ENCODE measurements at places on chromosomes 5 and 9. TPM values are rescaled to one million over a fixed set of nuclear protein-coding genes. Genes with fewer than 3 reads are reported as not detected.

DNA sequence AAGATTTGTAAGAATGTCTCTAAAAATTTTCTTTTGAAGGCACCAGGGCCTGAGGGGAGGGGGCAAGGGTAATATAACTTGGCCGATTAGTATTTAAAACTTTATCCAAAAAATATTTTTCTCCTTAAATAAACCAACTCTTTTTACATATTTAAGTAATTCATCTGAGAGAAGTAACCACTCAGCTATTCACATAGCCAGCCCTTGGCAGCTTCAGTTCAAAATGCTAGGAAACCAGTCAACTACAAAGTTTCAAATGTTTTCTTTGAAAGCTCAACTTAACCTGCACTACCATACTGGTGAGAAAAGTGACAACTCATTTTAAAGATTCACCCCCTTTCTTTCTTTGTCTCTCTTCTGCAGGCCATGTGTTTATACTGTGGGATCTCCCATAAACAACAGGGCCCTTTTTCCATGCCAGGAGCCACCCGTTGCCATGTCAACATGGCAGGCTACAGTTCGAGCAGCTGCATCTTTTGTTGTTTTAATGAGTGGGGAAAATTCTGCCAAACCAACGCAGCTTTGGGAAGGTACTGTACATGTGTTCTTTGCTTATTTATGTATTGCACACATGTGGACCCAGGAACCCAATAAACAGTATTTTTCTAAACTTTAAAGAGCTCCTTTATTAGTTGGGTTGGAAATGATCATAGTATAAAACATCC lies 46.3 kb downstream of the AOPEP start:
- DNase-seq: no peak

BARX1 gene
- not detected for total RNA-seq

TMEM215 gene
- not detected for total RNA-seq

PPIC gene
- total RNA-seq: 84.8 TPM

MOB3B gene
- total RNA-seq: 39.6 TPM

GABRA6 gene
- not detected for total RNA-seq

FCN2 gene
- not detected for total RNA-seq

SH2D3C gene
- 3.5 TPM for total RNA-seq

DNA sequence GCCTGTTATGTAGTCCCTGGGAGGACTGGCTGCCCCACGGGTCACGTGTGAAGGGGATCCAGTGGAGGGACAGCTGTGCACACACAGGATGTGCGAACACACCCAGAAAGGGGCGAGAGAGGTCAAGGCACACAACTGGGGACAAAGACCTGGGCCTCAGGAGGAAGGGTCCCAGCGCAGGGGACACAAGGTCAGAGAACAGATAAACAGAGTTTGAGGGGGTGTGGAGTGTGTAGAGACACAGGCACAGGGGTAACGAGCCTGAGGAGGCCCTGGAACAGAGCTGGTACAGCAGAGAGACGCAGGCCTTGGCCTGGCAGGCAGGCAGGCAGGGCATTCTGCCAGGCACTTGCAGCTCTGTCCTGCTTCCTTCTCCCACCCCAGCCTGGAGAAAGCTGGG lies 14.8 kb upstream of the PSMD5 start:
- no peak for DNase-seq

DNA sequence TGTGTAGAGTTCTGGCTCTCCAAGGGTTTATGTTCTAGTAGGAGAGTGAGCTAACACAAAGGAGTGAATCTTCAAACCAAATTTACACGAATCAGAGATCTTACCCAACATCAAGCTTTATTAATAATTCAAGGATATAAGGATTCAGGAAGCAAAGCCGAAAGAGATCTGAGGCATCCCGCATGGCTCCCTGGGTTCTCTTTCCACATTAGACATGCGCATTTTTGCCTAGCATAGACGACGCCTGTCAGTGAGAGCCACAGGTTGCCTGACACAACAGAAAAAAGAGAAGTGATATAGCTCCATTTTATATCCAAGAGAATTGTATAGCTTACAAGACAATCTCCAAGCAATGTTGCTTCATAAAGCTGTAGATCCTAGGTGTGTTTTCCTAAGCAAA lies 52.6 kb downstream of the ESM1 start:
- no peak for DNase-seq

- peak; percentile 70 for DNase-seq
These were observed 7.9 kb downstream of the GABRP start for GRCh38 chr5:170791325-170791954.

DNA sequence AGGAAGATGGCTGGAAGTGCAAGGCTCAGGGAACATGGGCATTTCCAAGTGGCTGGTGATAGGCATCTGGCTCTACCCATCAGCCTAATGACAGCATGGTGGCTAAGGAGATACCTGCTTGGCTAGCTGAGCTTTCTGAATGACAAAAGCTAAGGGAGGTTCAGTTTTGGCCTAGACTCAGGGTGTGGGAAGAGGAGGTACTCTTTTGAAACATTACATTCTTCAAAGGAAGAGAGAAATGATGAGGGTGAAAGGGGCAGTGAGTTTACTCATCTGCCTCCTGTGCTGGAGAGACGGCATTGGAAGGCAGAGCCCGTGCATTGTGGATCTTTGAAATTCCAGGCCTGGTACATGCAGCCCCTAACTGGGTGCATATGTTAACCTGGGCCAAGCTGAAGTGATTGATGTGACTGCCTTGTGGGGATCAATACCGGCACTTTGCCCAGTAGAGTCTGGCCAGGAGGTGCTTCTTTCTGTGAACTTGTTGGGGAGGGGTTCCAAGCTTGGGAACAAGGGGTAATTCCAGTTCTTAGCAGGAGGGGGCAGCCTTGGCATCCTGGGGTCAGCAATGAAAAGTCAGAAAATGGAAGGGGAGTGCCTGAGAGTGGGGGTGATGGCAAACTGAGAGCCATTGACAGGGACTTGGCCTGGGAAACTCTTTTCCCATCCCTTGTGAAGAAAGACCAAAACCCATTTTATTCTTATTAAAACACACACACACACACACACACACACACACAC lies 108.6 kb downstream of the ACER2 start:
- no peak for DNase-seq

- no peak for DNase-seq
These were observed 16.2 kb downstream of the PHF2 start for GRCh38 chr9:93592643-93593021.

DNA sequence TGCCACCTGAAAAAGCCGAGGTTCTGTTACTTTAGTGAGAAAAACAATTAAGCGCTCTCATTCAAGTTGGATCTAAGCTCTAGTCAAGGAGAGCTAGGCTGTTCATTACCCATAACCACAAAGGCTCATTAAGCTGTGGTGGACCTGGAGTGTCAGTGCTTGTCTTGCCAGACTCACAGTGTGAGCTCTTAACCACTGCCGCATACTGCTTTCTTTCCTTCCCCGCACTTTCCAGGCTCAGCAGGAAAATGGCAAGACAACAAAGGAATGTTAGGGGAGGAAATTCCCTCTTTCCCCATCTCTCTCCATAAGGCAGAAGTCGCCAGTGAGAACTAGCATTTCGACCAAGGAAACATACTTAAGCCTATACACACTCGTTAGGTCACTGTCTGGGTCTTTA lies 467.3 kb downstream of the ENC1 start:
- no peak for DNase-seq

FSD1L gene
- total RNA-seq: 6.0 TPM

GABRP gene
- not detected for total RNA-seq

DNA sequence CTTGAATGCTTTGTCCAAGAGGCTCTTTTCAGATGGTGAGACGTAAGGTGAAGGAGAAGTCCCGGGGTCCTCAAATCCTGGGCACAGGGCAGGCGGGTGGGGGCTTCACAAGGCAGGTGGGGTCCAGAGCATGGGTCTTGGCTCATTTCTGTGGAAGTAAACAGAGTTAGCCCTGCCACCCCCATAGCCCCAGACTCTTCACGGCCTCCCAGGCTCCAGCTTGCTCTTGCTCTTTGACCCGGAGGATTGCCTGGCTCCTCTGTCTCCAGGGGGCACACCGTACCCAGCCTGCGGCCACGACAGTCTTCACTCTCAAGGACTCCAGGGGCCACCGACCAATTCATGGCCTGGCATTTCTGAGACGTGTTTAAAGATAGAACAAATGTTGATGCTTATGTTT lies 28.8 kb upstream of the POMT1 start:
- DNase-seq: no peak

GRCh38 chr5:7706256-7706655 lies 144.7 kb downstream of the CFAP90 start:
- DNase-seq: no peak

TLX3 gene
- total RNA-seq: not detected

- DNase-seq: no peak
These were observed 61.2 kb upstream of the ZFR start for GRCh38 chr5:32505756-32506155.

CNTFR gene
- 1.8 TPM for total RNA-seq

DNA sequence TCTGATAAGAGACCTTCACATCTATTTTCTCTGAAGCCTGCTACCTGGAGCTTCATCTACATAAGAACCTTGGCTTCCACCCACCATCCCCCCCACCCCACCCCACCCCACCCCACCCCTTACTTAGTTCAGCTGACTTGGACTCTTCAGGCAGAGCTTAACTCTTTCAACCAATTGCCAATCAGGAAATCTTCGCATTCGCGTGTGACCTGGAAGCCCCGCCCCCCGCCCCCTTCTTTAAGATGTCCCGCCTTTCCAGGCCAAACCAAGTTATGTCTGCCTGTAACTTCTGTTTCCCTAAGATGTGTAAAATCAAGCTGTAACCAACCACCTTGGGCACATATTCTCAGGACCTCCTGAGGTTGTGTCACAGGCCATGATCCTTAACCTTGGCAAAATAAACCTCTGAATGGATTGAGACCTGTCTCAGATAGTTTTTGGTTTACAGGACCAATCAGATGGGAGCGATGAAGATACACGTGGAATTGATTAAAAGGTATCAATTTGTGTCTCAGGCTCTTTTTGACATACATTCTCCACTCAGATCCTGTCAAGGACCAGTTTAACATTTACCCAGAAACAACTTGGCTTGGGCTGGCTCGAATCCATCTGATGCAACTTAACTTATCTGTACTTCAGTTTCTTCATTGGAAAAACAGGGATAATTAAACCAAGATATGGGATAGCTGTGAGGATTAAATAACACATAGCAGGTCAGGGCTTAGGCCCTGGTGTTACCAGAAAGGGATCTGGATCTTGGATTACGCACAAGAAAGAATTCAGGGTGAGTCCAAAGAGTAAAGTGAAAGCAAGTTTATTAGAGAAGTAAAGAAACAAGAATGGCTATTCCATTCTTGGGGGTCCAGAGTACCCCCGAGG lies 43.6 kb downstream of the GALNT12 start:
- DNase-seq: no peak

SLC6A19 gene
- 0.67 TPM for total RNA-seq

- DNase-seq: no peak
These were observed 17.8 kb upstream of the SLC25A51 start for GRCh38 chr9:37921546-37922300.

FAM13B gene
- total RNA-seq: 17.5 TPM

- no peak for DNase-seq
These were observed 607.9 kb upstream of the TLE4 start for GRCh38 chr9:78963911-78964310.

- DNase-seq: no peak
These were observed 356.1 kb downstream of the NTRK2 start for GRCh38 chr9:85025638-85026037.

DNA sequence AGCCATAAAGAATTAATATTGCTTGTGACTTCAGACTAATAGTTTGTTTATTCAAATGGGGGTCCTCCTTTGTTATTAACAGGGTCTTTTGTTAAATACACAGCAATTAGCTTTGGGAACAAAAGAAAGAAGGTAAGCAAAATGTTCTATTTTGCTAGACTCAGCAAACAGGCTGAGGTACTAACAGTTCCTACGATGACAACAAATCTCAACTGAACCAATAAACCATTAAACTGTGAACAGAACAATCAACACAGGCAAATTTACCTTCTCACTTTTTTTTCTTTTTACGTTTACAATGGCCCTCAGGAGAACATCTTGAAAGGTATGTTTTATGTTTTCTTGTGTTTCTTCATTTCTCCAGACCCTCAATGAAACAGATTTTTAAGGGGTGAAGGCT lies 207.2 kb downstream of the NFIB start:
- no peak for DNase-seq

DNA sequence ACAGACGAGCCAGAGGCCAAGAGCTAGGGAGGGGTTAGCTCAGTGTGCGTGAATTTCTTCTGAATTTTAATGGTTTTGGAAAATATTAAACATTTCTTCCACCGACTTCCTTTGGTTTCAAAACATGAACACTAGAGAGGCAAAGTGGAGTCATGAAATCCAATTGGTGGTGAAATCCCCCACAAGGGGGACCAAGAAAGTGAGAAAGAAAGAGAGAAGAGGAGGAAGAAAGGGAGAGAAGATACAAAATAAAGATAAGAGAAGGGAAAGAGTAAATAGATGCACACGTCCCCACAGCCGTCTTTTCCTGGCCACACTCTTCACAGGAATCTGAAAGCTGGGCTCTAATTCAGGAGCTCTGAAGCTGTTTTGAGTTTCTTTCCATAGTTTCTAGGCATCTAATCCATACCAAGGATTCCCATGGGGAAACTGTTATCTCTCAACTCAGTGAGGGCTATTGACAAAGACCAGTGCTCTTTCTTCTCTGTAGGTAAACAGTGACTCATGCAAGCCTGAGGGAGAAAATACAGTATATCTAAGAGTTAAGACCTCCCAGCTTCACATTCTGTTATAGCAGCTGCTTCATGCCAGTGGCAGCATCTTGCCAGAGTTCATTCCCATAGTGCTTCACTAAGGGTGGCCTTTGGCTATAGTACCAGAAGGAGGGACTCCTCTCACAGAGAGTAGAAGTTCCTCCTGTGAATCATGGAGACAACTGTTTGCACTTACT lies 115.8 kb upstream of the LIFR start:
- no peak for DNase-seq

GRCh38 chr9:72193478-72193881 lies 44.2 kb downstream of the GDA start:
- DNase-seq: no peak

FBXW2 gene
- total RNA-seq: 52.1 TPM

All from colonic mucosa (tissue), 4 donors.